ENCODE measurements at places on chromosomes 3 and 15. TPM values are rescaled to one million over a fixed set of nuclear protein-coding genes. Genes with fewer than 3 reads are reported as not detected.
A peak's percentile ranks its signal among the peaks of the same experiment; 100 is the strongest.

- no peak for DNase-seq
These were observed 1041.3 kb downstream of the ROBO1 start for GRCh38 chr3:78726545-78726944.

DNA sequence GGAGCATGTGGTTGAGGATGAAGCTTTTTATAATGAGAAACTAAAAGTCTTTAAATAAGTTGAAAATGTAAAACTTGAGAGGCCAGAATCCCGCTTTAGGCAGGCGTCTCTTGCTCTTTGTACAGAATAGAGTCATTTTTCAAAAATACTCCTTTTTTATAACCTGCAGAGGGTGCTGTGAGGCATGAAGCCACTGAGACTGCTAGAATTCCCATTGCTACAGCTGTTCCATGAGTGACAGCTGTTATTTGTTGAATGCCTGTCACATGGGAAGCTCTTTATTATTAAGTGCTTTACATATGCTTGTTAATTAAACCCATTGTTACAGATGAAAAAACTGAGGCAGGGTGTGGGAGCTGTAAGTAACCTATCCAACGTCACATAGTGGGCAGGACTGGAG lies 18.5 kb downstream of the MINAR1 start:
- no peak for DNase-seq

DNA sequence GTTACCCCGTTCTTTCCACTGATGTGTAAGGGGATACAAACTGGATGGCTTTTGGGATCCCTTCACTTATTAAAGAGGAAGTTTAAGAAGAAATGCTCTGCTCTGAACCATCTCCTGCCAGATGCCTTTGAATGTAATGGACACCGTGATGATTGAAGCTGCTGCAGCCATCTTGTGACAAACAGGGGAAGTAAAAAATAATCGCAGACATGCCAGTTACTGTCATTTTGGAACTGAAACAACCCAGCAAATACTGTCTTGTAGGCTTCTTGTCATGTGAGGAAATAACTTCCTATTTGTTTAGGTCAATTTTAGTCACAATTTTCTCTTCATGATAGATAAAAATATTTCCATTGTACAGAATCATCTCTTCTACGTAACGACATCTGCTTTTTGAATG lies 224.0 kb downstream of the CHL1 start:
- no peak for DNase-seq

DNA sequence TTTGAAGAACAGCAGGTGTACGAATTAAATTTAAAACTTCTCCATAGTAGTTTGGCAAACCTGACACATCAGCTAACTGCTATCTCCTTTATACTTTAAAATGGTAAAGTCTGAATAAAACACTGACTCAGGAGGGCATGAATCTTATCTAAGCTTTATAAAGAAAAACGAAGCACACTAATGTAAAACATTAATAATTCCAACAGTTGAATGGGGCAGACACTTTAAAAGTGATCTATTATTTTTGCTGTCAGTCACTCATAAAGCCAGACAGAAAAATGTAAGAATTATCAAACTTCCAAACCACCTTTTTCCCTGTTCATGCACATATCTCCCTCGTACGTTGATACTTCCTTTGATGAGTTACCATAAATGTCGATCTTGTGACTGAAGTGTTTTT lies 2.6 kb downstream of the ARF4 start:
- DNase-seq: no peak

- DNase-seq: peak; percentile 78
These were observed at the start of gene NEK10 for GRCh38 chr3:27368831-27369607. Gene NEK10, minus strand, starts transcription at chr3:27369383. Its CDS starts 16,501 bp downstream, at chr3:27352882.

- DNase-seq: no peak
These were observed 80.0 kb upstream of the EPHA6 start for GRCh38 chr3:96734273-96735009.

- peak; percentile 59 for DNase-seq
These were observed 233.9 kb upstream of the CADM2 start for GRCh38 chr3:84724877-84725276.

LRTM1 gene
- total RNA-seq: not detected

SLC51B gene
- not detected for total RNA-seq

Measured in H4 (cell line).